Aorta (tissue), 5 donors: ENCODE measurements at places on chromosomes 3 and 15. TPM values are rescaled to one million over a fixed set of nuclear protein-coding genes. Genes with fewer than 3 reads are reported as not detected.

DNA sequence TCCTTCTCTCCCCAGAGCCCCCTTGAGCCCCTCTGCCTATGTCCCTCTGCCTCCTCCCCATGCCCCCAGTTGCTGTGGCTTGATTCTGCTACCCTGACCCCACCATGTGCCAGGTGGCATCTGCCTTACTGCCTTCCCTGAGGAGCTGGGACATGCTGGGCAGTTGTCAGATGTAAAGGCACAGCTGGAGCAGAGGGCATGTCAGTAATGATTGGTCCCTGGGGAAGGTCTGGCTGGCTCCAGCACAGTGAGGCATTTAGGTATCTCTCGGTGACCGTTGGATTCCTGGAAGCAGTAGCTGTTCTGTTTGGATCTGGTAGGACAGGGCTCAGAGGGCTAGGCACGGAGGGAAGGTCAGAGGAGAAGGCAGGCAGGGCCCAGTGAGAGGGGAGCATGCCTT is 3.5 kb upstream of the PPCDC start:
- no peak for DNase-seq

DNA sequence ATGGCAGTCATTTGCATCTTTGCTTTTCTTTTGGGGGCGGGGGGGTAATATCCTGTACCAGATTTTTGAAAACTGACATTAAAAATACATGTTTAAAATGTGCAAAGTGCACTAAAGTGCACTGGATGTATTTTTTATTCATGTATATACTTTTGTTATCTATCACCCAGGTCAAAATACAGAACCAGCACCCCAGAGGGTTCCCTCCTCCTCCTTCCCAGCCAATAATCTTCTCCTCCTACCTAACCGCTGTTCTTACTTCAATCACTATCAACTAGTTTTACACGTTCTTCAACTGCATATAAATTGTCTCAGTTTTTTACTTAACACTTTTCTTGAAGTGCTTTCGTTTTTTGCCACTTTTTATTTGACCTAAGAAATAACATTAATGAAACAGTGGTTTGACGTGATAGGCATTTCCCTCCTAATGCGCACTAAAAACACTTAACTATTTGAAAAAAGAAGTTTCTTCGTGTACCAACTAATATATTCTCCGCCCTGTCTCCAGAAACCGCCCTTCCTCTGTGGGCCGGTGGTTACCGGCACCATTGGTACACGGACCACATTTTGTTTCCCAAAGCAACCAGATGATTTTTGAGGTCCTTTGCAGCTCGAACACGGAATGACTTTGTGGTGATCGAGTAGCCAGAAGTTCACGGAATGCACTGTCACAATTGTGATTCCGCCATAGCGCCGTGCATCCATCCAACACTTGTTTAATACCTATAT is 836 bp upstream of the AKAP13 start:
- DNase-seq = no peak

GRCh38 chr3:169022457-169022856 is 641.1 kb downstream of the MECOM start:
- DNase-seq = no peak

DNA sequence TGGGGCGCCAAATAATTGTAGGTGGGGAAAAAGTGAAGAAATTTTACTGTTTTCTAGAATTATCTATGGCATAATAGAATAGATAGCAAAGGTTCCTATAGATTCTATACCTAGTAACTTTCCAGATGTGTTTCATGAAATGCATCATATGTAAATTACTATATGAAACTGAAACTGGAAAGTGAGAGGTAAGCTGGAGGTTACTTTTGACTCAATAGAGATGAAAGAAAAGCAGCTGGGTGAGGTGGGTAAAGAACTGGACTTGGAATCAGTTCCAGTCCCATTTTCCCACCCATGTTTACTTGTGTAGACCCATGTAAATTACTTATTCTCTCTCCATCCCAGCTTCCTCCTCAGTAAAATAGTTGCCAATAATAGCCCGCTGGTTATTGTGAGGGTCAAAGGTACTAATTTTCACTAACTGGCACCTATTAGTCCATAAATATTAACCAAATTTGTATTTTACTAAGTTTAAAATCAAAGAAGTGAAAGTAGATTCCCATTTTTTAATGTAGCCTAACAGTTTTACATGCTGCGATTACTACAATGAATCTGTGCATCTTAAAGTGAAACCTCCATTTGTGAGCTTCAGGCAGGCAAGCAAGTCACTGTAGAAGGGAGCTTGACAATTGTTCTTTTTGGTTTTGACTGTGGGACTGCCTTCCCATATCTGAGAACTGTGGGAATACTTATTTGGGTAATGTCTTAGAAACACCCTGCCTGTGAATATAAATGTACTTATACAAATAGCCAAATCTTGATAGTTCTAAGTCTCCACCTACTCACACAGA is 312.1 kb downstream of the SLC9A9 start:
- DNase-seq = no peak

- DNase-seq = no peak
These were observed 10.5 kb upstream of the CRBN start for GRCh38 chr3:3189961-3190360.

DNA sequence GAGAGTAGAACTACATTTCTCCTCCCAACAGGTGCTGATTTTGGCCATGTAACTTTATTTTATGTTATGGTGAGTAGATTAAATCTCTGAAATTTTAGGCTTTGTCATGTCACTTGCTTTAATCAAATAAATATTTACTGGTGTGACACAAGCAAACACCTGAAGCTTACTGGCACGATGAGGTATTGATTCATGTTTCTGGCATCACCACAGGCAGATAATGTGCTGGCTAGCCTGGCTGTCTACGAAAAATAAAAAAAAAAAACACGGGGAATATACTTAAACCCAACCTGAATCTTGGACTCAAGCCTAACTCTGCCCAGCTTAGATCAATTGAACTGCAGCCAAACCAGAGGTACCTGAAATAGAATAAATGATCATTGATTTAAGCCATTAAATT is 65.6 kb upstream of the CADM2 start:
- DNase-seq = no peak

GRCh38 chr15:101255051-101255395 is 3.2 kb upstream of the CHSY1 start:
- DNase-seq = no peak

DNA sequence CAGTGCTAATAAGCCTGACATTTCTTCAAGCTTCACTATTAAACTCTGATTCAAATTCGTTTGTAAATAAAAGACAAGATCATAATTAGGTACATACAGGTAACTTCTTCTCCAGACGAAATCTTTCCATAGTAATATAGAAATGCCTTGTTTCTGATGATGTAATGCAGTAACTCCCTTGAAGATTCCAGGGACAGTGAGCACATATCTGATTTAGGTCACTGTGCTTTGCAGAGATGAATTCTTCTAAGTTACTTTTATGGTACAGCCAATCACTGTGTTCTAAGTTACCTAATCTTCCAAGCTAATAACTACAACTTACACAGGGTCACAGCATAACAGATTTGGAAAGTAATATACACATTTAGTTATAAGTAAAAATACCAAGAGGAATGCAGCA is 27.6 kb downstream of the SLC4A7 start:
- DNase-seq = no peak

DNA sequence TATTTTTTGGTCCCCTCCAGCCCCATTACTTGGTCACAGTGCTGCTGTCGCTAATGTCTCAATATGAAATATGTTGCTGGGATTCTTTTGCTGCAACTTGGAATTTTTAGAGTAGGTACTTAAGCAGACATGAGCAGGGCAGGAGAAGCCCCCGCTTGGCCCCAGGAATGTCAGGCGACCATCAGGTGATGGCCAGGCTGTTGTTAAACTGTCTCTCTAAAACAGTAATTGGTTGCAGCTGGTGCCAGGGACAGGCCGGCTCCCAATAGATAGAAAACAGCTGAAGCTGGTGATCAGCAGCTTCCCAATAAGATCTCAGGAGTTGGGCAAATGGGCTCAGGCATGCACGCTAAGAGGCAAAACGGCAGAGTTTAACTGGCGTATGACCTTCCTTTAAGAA is 329.9 kb upstream of the TBL1XR1 start:
- DNase-seq = no peak

DNA sequence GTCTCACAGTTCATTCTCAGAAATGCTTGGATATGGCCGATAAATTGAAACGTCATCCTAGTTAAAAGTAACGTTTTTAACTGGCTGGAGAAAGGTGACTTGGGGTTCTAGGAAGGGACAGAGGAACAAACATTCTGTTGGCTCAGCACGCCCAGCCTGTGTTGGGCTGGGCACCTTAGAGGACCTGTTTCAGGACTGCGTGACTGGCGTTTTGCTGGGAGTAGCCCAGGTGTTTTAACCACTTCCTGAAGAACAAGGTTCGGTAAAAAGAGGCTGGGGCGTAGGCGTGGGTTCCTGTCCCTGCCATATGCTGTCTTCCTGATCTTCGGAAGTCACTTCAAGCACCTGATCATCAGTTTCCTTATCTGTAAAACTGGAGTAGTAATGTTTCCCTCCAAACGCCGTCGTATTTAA is 1.1 kb upstream of the TLNRD1 start:
- no peak for DNase-seq

DNA sequence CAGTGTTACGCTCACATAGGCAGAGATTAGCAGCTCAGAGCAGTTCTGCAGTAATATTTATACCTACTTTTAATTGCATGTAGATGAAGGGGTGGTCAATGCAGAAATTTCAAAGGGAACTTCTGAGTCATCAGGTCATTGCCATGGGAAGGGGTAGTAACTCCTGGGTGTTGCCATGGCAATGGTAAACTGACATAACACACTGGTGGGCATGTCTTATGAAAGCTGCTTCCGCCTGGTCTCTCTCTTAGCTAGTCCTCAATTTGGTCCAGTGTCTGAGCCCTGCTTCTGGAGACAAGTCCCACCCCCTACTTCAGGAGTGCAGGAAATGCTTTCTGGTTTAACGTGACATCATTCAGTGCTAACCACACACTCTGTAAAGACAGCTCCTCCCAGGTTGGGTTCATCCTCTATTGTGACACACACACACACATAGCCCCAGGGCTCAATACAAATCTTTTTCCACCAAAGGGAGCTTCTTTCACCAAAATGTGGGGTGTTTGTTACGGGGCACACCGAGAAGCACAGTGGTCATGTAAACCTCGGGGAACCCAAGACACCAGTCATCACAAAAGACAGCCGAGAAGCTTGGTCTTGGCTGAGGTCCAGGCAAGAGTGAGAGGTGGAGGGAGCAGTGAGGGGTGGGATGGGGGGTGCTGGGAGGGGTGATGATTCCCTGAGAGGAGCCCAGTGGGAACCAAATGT is 74.5 kb downstream of the TLE3 start:
- no peak for DNase-seq

DNA sequence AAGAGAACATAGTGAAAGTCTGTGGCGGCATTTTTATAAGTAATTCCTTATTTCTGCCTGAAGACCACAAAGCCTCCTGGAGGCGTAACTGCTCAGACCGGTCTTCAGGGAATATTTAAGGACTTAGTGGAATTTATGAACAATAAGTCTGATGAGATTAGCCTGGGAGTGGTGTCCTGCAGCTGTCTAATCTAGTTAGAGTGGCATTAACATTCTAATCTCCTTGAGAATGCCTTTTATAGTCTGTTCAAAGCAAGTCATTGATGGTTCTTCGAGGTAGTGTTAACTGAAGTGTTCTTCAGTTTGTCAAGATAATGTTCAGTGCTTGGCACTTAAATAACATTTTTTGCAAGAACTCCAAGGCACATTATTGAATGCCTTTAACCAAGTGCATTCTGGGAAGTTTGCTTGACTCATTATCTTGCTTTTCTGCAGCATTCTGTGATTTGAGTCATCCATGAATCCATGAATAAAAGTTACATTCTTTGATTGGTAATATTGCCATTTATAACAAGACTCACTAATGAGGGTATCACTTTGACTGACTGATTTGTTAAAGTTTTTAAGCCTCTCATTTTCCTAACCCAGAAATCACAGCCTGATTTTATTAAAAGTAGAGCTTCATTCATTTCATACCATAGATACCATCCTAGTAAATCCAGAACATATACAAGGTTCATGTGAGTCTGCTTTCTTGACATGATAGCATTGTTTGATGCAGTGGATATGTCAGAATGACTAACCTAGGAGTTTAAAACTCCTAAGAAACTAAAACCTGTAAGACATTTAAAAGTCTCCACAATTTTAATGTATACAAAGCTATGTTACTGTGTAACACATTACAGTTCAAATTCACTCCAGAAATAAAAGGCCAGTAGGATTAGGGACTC is 12.5 kb downstream of the RBM5 start:
- no peak for DNase-seq

The SIDT1 gene
- polyA plus RNA-seq = 0.08 TPM

The TNFAIP8L3 gene
- 26.4 TPM for polyA plus RNA-seq

The ZNF860 gene
- polyA plus RNA-seq = 0.31 TPM

The GABRR3 gene
- not detected for polyA plus RNA-seq

The QARS1 gene
- polyA plus RNA-seq = 142 TPM
